Foreskin melanocyte (primary cell): ENCODE measurements at places on chromosomes 12 and 14.

- no peak for DNase-seq
Observed at GRCh38 chr12:98388126-98388525, 127.3 kb upstream of the TMPO start.

GRCh38 chr14:68784978-68785533 is 7.8 kb downstream of the ZFP36L1 start:
- DNase-seq, result peak; percentile 54

GRCh38 chr14:106372870-106373652 is 846.7 kb downstream of the TMEM121 start:
- DNase-seq, result no peak

- DNase-seq, result no peak
Observed at GRCh38 chr12:106976668-106977067, 10.3 kb downstream of the MTERF2 start.

GRCh38 chr14:79044894-79045624 is 874.9 kb downstream of the NRXN3 start:
- peak; percentile 21 for DNase-seq
